ENCODE measurements at places on chromosomes 1 and 21.

GRCh38 chr1:223425550-223425949, 32.3 kb downstream of the CCDC185 start:
- no peak for DNase-seq

GRCh38 chr1:221276896-221277409, 397.7 kb downstream of the HLX start:
- DNase-seq: no peak

- no peak for DNase-seq
Measured at GRCh38 chr1:28297826-28298225, 31.0 kb upstream of the MED18 start.

- DNase-seq: no peak
Measured at GRCh38 chr1:109252167-109252892, 3.0 kb downstream of the CELSR2 start.

DNA sequence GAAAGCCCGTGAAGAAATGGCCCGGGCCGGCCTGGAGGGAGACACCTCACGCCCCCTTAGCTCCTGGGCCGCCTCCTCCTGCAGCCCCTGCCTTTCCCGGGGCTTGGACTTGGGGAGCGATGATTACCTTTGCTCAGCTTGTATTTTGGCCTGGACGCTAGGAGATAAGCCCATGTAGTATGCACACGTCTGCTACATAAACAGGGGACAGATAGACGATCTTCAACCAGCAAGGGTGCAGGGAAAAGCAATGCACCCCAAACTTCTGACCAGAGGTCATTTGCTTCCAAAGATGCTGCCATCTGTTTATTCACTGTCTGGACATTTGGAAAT, 936 bp downstream of the TP73 start:
- DNase-seq: no peak

DNA sequence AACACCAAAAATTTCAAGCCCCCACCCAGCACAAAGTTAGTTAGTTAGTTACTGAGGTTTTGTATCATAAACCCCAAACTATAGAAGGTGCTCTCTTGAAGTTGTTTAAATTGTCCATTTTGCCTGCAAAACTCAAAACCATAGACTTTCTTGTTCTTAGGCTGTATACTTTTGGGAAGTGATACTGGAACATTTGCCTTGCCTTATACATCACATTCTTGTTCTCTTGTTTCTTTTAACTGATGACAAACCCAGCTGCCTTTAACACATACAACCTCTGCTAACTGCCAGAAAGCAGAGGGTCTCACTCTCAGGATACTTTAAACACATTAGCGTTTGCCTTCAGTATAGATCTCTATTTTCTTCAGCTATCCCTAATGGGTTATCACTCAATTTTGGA, 570.5 kb downstream of the MRPL39 start:
- no peak for DNase-seq

DNA sequence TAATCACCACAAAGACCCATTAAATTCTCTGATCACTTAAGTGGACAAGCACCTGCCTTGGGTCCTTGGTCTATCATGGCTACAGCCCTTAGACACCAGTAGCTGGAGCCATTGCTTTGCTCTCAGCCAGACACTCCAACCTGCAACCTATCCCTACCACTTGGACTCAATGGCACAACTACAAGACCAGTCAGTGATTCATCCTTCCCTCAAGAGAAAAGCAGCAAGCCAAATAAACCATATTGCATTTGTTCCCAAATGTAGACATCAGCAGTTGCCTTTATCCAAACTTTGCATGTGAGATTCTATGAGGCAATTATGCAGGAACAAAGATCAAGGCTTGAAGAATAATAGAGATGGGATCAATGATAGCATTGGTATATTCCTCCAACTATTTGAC, 263.4 kb downstream of the HHIPL2 start:
- no peak for DNase-seq

- no peak for DNase-seq
Measured at GRCh38 chr1:114902343-114902742, 47.7 kb downstream of the SYCP1 start.

- DNase-seq: no peak
Measured at GRCh38 chr1:23129846-23130245, 38.8 kb downstream of the LUZP1 start.

GRCh38 chr1:3172431-3173380, 103.7 kb downstream of the PRDM16 start:
- no peak for DNase-seq

- no peak for DNase-seq
Measured at GRCh38 chr1:57164584-57164983, 198.8 kb upstream of the C8B start.

DNA sequence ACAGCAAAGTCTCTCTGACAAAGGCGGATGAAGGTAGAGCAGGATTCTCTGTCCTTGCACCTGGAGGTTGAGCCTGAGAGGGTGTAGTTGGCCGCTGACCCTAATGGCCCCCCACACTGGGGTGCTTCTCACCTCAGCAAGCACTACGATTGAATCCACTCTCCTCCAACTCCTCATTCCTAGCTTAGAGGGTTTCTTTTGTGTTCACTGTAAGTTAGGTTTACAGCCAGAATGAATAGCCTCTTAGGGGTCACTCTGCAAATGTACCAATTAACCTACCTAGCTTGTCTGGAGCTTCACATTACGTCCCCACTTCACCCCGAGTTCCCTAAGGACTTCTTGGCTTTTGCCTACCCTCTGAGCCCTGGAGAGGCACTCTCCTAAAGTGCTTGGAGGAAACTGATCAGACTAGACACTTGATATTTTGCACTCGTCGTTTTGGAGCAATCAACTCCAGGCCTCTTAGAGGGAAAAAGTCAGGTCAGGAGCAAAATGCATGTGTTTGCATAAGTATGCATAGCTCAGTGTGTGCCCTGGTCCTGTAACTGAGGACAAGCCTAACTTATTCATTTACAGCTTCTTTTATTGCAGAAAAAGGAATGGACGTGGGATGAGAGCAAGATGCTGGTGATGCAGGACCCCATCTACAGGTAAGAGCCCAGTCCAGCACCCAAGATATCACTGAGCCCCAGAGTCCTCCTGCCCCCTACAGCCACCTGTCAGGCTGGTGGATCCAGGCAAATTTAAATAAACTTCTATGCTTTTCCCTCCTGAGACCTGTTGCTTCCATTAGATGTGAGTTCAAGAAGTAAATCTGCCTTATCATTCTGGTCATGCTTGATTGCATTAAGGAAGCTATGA, 76.4 kb downstream of the SPATA46 start:
- no peak for DNase-seq

Measured in stimulated activated naive CD4-positive, alpha-beta T cell treated with Interleukin-2 at 50 U/mL for 16 hours (primary cell).